ENCODE measurements at places on chromosomes 3 and 15. TPM values are rescaled to one million over a fixed set of nuclear protein-coding genes. Genes with fewer than 3 reads are reported as not detected.

GOLGA8M gene
- total RNA-seq = 0.13 TPM

LTK gene
- total RNA-seq = not detected

GRCh38 chr15:81534124-81534523, 160.1 kb upstream of the TMC3 start:
- no peak for DNase-seq

DNA sequence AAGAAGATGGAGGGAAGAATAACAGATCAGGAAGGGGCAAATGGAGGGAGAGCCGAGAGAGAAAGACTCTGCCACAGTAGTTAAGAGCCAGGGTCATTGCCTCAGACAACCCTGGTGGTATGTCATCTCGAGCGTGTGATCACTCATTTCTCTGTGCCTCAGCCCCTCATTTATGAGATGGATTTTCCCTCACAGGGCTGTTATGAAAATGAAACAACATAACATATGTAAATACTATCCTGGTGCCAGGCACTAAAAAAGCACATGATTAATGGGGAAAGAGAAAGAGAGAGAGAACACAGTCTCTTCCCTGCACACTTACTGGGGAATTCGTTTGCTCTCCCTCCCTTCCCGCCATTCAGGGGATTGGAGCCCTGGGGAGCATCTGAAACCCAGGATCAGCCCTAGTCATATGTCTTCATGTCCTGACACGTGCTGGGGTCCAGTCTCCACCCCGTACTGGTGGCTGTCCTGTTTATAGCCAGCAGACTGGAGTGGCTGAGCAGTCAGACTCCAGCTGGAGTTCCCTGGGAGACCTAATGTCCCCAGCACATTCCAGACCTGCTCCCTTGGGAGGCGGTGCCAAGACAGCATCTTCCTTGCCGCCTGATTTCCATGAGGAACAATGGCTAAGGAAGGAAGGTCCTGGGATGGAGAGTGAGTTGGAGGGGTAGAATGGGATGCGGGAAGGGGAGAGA, 14.7 kb upstream of the AMOTL2 start:
- no peak for DNase-seq

- no peak for DNase-seq
These were observed 197.2 kb downstream of the BCHE start for GRCh38 chr3:165640031-165640430.

DNA sequence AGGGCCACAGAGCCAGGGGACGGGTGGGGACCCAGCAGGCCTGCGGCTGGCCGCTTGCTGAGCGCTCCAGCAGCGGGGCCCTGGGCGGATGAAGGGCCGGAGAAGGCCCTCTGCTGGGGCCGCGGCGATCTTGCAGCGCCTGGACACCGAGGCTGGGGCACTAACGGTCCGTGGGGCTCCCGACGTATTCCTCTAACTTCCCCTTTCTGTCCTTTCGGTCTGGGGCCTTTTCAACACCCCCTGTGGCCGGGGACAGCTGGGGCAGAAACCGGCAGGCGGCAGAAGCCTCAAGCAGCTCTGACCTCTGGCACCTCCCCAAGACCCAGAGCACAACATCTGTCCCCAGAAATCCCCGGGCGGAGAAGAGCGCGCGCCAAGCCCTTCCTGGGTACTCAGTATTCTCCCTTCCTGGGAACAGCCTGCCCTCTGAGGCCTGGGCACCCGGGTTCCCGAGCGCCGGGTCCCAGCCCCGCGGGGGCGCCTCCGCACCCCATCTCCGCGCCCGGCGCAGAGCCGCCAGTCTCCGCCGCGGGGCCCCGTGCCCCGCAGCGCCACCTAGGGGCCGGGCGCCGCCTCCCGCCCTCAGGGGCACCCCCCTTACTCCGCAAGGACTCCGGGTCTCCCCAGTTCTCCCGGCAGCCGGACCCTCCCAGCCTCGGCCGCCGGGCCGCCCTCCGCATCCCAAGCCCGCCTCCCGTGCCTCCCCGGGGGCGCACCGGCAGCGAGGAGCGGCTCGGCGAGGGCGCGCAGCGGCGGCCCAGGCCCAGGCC, 582 bp upstream of the SLCO3A1 start:
- no peak for DNase-seq

GRCh38 chr3:11375333-11376088, 103.3 kb downstream of the ATG7 start:
- DNase-seq = no peak

All from bronchial epithelial cell (primary cell).